ENCODE measurements at places on chromosomes 1 and 21. TPM values are rescaled to one million over a fixed set of nuclear protein-coding genes. Genes with fewer than 3 reads are reported as not detected.

PALMD gene
- 71.9 TPM for total RNA-seq

ATP6V1G3 gene
- total RNA-seq = not detected

PHLDA3 gene
- 29.3 TPM for total RNA-seq

UBXN10 gene
- 5.9 TPM for total RNA-seq

CYP4X1 gene
- total RNA-seq = 8.7 TPM

ATP1A4 gene
- total RNA-seq = 0.08 TPM

CFAP57 gene
- total RNA-seq = 0.14 TPM

RNF11 gene
- 119 TPM for total RNA-seq

PTGER3 gene
- 3.8 TPM for total RNA-seq

SLC9A1 gene
- 22.8 TPM for total RNA-seq

GBP7 gene
- not detected for total RNA-seq

RGS13 gene
- total RNA-seq = not detected

All from right cardiac atrium (tissue), 5 donors.